ENCODE measurements at places on chromosomes 12 and 14.

DNA sequence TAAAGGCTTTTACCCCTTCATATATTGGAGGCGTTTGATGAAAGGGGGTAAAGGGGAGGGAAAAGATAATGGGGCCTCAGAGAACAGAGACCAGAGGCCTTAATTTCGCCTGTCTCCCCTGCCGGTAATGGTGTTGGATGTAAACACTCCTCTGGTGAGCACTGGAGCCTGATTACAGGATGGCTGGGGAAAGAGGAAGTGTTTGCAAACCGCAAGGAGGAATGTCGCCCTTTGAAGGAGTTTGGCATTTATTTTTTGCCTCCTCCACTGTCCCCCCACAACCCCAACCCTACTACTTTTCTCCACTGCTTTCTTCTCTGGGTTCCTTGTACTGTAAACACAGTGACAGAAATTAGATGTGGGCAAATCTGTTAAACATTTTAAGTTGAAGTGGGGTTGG, 211.9 kb upstream of the TBX3 start:
- no peak for DNase-seq

DNA sequence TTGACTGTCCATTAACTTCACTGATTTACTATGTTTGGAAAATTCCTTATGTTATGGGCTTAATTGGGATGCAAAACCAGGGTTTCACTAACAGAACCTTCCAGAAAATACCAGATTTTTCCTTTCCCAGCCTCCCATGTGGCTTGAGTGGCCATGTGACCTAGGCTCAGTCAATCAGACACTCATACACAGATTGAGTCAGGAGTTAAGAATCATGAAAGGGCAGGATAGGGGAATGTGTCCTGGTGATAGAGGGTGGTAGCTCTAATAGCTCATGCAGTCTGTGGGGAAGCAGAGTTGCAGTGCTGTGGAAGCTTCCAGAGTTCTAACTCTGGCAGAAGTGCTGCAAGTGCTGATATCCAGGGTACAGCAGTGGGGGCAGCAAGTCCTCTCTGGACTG, 134.1 kb upstream of the IFNG-AS1 start:
- DNase-seq: no peak

DNA sequence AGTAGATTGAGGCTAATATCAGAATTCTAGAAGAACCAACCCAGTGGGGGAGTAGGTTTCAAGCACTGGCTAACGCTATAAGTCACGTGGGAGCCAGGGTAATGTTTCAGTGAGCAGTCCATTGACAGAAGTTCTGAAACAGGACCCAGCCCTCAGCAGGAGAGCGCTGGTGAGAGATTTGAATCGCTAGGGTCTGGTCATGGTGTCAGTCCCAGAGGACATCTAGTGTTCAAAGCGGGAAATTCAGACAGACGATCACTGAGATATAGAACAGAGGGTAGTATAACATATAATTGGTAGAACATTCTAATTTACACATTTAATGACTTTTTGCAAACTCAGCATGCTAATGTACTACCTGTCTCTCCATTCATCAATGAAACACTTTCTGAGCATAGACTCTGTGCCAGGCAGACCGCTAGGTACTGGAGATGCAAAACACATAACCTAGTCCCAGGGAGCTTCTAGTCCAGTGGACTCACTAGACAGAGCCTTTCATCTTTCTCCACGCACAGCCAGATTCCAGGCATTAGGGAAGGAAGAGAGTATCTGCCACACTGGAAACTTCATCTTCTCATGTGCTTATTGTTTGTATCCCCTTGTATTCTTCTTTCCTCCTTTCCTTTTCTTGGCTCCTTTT, 35.4 kb upstream of the RNASE3 start:
- peak; percentile 22 for DNase-seq

GRCh38 chr12:93094988-93095737, 166.1 kb upstream of the EEA1 start:
- DNase-seq: no peak

- DNase-seq: no peak
Observed at GRCh38 chr14:80150301-80150700, 61.0 kb downstream of the DIO2 start.

- DNase-seq: no peak
Observed at GRCh38 chr14:63468294-63468693, 74.9 kb downstream of the PPP2R5E start.

GRCh38 chr12:51636986-51637385, 46.0 kb downstream of the SCN8A start:
- no peak for DNase-seq

GRCh38 chr14:42710071-42710470, 1103.4 kb downstream of the LRFN5 start:
- no peak for DNase-seq
